Stimulated activated CD4-positive, alpha-beta T cell treated with anti-CD3 and anti-CD28 coated beads, Interleukin-4, amount 100 ng/mL, for 1 hour (primary cell): ENCODE measurements at places on chromosomes 6 and 20.

- no peak for DNase-seq
These were observed 2.4 kb upstream of the RTF2 start for GRCh38 chr20:56465997-56466396.

- no peak for DNase-seq
These were observed 170.2 kb downstream of the SCP2D1 start for GRCh38 chr20:18983796-18984195.

DNA sequence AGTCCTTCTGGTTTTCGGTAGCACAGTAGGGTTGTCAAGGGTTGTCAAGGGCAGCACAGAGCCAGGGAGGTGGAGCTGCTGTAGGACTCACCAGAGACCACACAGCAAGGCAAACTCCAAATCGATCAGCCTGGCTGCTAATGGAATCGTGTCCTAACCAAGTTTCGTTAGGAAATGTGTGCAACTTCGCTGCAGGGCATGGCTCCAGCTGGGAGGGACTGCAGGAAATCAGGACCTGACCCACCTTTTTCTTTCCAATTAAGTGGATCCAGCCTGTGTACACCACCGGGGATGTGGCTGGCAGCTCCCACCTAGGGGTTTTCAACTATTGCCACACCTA is 251.7 kb upstream of the QKI start:
- no peak for DNase-seq

DNA sequence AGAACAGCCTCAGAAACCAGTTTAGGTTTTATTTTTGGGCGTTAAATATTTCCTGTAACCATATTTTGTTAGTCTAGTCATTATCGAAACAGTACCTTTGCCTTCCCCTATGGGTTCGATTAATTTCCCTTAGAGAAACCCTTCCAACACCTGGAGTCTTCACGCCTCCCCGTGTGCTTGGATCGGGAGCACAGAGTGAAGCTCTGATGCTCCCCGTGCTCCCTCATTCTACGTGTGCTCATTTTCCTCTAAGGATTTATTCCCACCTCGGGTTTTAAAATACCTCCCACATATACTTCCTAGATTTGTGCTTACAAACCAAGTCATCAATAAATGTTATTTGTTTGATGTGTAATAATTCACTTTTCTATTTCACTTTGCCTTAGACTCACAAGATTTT is 142.4 kb downstream of the TTLL2 start:
- no peak for DNase-seq

DNA sequence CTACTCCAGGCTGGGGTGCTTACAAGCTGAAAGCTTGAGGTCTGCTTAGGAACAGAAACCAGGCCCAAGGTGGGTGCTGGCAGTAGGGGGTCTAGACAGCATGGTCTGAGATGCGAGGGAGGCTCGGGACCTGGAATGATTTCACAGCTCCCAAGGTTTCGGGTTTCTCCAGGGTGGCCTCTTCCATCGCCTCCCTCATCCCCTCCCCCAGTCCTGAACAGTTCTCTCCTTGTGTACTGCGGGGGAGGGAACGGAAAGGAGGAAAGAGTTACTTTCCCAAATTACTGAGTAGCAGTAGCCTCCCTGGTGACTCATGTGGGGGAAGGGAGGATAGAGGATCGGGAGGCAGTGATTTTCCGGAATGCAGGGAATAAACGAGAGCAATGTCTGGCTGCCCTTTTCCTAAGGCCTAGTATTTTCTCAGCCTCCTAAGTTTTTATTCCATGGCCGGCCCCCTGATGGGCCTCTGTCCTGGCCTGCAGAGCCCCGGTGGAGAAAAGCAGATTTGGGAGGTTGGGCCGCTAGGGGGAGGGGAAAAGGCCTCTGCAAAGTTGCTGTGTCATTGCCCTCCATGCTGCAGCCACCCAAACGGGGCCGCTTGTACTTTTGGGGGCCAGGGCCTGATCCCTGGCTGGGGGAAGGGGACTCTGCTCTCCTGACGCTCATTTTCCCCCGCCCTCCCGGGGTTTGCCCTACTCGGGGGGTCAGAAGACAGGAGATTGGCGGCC is 1.5 kb downstream of the BRD2 start:
- peak; percentile 74 for DNase-seq

DNA sequence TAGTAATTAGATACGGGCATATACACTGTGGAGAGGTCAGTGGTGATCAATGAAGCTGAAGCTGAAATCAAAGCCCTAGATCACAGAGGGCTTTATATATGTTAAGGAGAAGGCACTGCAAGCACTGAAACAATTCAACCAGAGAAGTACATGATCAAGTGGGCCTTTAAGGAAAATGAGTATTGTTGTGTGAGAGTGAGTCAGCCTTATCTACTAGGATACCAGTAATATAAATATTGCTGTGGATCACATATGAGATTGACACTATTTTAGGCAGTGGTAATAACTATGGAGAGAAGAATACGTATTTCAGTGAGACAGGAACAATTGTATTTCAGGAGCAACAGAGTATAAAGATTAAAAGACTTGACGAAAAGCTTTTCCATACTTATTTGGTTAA is 1172.2 kb upstream of the GJE1 start:
- DNase-seq, result no peak

- no peak for DNase-seq
These were observed 170.4 kb downstream of the PHF3 start for GRCh38 chr6:63805808-63806572.

DNA sequence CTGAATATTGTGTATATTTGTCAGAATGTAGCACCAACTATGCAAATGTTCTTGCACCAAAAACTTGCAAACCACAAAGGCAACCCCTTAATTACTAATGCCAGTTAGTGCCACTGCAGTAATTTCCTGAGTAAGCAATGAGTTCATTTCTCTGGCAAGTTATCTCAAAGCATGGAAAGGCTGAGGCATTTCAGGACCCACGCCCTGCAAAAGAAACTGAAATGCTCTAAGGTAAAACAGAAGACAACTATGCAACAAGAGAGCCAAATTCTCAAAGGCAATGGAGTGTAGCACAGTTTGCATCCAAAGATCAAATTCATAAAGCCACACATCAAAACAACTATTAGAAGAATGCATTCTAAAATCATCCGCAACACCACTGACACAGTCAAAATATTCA is 994.4 kb downstream of the EYS start:
- no peak for DNase-seq

DNA sequence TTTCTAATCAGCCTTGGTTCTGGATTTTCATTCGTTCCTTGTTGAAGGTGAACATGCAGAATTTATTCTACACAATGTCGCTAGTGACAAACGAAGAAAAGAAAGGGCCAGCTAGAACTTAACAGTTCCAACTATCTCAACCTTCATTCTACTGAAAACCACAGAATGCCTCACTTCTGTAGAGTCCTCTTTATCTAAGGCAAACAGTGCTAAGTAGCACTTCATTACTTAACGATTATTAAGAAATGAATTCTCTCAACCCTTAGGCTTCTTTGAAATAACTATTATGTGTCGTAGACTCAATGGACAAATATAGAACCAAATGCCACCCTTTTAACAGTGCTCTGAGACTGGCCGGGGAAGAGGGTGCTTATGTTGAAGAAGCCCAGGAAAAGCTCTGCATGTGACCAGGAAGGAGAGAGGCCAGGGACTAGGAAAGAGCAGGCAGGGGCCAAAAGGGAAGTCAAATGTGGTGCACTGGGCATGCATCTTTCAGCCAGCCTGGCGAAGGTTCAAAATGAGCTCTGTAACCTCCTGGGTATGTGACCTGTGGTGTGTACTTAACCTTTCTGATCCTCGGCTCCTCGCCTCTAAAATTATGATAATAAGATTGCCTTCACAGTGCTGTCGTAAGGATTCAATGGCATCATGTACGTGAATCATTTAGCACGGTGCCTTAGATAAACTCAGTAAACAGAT is 55.4 kb upstream of the BMP2 start:
- no peak for DNase-seq

DNA sequence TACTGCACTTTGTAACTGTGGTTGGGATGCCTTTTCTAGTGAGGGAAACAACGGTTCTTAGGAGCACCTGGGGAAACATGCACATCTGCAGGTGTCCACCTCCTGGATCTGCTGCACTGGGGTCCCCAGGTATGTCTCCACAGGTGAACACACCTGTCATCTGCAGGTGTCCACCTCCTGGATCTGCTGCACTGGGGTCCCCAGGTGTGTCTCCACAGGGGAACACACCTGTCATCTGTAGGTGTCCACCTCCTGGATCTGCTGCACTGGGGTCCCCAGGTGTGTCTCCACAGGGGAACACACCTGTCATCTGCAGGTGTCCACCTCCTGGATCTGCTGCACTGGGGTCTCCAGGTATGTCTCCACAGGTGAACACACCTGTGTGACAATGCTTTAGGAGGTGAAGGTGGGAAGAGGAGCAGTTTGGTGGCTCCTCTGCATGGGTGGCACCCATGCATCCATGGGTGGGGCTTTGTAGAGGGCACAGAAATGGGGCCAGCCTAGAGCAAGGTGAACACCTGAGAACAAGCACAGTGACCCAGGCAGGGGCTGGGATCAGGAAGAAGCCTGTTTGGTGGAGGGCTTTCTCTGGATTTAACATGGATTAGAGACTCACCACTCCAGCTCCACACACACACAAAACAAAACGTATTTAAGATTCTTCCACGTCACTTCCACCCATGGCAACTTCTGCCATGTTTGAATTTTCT is 206.0 kb upstream of the CDH4 start:
- DNase-seq, result no peak

GRCh38 chr6:126066053-126067048 is 80.0 kb downstream of the TRMT11 start:
- DNase-seq, result no peak

DNA sequence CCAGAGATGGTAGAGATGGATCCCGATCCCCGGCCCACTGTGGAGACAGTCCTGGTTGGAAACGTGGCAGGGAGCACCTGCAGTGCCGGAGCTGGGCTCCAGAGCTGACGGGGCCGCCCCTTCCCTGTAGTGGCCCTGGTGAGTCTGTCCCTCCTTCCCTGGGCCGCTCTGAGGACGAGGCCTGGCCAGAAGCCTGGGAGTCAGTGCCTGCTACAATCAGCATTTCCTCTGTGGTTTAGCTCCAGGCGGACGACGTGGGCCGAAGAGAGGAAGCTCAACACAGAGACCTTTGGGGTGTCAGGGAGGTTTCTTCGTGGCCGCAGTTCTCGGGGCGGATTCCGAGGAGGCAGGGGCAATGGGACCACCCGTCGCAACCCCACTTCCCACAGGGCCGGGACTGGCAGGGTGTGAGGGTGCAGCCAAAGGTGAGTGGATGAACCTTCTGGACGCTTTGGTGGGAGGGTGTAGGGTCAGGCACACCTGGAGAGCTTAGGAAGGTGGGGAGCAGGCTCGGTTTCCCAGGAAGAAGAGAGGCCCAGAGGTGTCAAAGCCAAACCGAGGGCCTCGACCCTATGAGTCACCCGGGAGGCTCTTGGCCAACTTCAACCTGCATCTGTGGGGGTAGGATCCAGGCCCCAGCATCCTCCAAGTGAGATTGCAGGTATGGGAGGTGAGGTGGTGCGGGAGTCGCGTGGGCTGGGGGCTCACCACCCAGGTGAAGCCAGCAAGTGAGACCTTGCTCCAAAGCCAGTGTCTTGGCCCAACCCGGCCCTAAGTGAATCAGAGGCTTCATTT is 9.9 kb downstream of the PSMA7 start:
- no peak for DNase-seq
